ENCODE measurements at places on chromosomes 11 and 22.

DNA sequence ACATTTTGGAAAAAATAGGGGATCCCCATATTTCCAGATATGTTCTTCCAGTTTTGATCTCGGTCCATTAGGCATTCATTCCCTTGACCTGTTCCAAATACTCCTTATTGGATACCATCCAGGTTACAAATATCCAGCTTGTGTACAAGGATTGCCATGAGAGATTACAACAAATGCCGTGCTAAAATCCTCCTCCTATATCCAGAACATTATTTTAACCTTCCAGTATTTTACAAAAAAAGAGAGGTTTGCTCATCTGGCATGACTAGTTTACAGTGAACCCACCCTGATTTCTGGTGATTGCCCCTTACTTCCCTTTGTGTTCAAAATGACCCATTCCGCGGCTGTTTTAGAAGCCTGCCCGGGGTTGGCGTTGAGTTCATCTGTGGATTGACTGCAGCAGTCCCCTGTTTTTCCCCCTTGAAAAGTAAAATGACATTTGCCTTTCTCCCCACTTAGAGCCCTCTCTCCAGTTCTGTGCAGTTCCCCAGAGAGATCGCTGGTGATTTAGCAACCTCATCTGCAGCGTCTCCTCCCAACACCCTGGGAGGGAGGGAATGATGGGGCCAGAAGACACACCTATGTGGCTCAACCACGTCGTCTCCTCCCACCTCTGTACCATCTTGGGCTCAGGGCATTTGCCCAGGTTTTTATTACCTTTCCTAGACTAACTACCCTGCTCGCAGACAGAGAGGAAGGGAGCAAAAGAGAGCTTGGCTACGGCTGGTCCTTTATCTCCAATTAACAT lies 73.6 kb downstream of the DSCAML1 start:
- DNase-seq = no peak

- no peak for DNase-seq
Observed at GRCh38 chr11:8267280-8267679, 3.6 kb upstream of the LMO1 start.

DNA sequence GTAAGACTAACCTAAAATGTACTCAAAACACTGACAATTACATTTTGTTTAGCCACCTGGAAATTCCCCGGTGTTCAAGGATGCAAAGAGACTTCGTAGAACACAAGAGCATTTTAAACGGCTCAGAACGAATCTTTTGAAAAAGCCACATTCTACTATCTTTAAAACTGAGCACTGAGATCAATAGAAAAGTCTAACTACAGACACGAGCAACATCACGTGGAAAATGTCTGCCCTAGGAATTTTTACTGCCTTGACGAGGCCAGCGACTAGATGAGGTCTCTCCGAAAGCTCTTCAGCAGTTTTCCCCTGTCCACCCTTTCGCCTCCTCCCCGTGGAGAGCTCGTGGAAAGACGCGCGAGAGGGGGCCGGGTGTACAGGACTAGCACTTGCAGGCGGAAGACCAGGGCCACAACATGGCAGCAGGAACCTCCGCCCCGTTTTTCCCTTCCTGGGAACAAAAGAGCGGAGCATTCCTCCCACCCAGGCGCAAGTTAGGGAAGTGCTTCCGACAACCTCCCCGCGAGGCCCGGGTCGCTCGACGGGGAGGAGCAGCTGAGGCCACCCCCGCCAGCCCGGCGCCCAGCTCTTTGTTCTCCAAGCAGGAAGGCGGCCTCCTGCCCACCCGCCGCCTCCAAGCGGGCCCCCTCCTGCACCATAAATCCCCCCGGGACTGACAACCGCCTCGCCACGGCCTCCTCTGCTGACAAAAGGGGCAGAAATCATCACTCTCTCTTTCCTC lies 1.1 kb downstream of the EIF4G2 start:
- peak; percentile 47 for DNase-seq

- no peak for DNase-seq
Observed at GRCh38 chr11:44893308-44893822, 57.3 kb downstream of the TP53I11 start.

DNA sequence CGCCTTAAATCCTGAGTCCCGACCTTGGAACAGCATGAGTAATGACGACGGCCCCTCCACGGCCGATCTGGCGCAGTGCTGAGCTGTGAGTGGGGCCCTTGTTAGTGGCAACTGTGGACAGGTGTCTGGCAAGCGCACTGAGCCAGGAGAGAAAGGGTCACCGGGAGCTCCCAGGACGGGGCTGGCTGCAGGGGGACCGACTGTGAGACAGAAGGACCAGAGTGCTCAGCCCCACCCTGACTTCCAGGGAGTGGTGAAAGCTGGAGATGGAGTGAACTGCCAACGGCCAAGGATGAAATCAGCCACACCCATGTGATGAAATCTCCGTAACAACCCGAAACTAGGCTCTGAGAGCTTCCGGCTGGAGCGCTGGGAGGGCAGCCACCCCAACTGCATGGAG lies 228.6 kb downstream of the BRD1 start:
- DNase-seq = no peak

- DNase-seq = no peak
Observed at GRCh38 chr22:50506611-50507420, 686 bp downstream of the LMF2 start.

- DNase-seq = no peak
Observed at GRCh38 chr11:119320776-119321524, 4.0 kb upstream of the MCAM start.

All from nucleus accumbens (tissue), 56 donors.